Endothelial cell of coronary artery (primary cell): ENCODE measurements at places on chromosomes 7 and 10. TPM values are rescaled to one million over a fixed set of nuclear protein-coding genes. Genes with fewer than 3 reads are reported as not detected.

Gene BEND7
- total RNA-seq, result 10.2 and 15.2 TPM in 2 replicates

Gene SOSTDC1
- not detected in 2 replicates for total RNA-seq

Gene CABCOCO1
- total RNA-seq, result 0.18 TPM in 1 of 2 replicates, not detected in the other

Gene AKR1B15
- not detected in 2 replicates for total RNA-seq

Gene ZNF365
- 0.28 and 0.45 TPM in 2 replicates for total RNA-seq

Gene MARVELD1
- total RNA-seq, result 11.2 and 12.5 TPM in 2 replicates
